ENCODE measurements at places on chromosomes 3 and 15.

DNA sequence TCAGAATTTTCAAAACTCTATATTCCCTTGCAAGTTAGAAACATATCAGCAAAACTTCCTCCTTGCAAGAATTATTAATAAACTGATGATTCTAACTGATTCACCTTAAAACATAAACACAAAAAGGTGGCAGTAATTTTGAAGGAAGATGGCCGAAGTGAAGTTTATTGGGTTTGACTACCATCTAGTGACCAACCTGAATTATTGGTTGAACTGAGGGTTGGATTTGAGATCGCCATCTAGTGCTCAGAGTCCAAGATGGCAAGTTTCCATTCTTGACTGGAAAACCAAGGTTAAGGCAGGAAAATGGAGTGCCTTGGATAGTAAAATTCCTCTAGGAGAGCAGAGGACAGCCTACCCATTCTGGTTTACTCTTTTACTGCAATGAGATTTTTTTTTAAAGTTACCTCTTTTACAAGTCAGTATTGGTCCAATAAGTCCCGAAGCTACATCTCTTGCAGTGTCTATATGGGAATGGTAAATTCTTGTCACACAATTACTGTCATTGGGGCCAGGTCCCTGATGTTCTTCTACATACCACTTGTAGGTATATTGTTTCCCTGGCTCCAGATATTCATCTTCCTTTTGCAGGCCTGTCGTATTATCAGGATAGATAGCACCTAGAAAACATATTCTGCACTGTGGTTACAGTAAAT, 51.6 kb upstream of the CP start:
- peak; percentile 14 for DNase-seq

- DNase-seq: peak; percentile 12
Measured at GRCh38 chr3:47362701-47363100, 18.1 kb upstream of the PTPN23 start.

DNA sequence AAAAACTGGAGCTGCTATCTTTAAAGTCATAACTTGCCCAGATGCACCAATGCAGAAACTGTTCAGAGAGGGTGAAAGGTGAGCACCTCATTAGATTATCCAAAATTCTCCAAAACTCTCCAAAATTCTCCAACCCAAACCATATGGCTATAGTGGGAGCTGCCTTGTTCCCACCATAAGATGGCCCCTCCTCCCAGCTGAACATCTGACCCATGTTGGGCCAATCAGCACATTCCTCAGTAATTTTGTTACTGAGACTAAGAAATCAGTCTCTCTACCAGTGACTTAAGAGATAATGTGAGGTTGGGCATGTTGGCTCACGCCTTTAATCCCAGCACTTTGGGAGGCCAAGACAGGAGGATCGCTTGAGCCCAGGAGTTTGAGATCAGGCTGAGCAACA, 32.8 kb downstream of the DPH3 start:
- DNase-seq: no peak

- DNase-seq: no peak
Measured at GRCh38 chr15:70558406-70559264, 204.7 kb downstream of the UACA start.

DNA sequence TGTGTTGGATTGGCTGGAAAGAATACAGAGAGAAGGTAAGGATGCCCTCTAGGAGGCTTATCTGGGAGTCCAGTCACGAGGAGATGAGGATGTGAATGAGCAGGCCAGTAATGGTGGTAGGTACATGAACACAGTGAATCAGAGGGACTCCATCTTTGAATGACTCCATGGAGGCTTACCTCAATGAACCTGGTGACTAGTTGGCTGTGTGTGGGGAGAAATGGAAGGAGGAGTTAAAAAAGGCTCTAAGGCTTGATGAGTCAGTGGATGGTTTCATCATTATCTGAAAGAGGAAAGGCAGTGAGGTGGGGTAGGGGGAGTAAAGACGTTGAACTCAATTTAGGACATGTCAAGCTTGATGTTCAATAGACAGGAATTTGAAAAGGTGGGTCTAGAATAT, 61.1 kb downstream of the KCNAB1 start:
- no peak for DNase-seq

DNA sequence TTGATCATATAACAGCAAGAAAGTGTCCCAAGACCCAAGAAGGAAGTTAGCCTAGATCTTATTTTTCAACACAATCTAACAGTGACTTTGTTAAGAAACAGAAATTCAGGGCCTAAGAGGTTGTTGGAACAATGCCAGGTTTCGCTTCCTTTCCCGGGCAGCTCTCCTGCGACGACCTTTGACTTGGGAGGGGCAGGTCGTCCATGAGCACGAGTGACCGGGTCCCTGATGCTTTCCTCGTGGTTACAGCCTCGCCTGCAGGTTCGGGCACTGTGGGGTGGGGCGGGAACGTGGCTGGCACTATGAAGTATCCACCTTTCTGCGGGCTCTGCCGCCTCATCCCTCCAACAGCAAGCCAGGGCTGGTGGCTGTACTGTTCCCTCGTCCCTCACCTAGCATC, 90.1 kb upstream of the RGMA start:
- DNase-seq: no peak
